CD14-positive monocyte (primary cell): ENCODE measurements at places on chromosomes 5 and 9.

GRCh38 chr5:65076251-65076869 lies 307.6 kb downstream of the CWC27 start:
- no peak for DNase-seq

GRCh38 chr9:129697656-129698253 lies 32.3 kb downstream of the PRRX2 start:
- no peak for DNase-seq

DNA sequence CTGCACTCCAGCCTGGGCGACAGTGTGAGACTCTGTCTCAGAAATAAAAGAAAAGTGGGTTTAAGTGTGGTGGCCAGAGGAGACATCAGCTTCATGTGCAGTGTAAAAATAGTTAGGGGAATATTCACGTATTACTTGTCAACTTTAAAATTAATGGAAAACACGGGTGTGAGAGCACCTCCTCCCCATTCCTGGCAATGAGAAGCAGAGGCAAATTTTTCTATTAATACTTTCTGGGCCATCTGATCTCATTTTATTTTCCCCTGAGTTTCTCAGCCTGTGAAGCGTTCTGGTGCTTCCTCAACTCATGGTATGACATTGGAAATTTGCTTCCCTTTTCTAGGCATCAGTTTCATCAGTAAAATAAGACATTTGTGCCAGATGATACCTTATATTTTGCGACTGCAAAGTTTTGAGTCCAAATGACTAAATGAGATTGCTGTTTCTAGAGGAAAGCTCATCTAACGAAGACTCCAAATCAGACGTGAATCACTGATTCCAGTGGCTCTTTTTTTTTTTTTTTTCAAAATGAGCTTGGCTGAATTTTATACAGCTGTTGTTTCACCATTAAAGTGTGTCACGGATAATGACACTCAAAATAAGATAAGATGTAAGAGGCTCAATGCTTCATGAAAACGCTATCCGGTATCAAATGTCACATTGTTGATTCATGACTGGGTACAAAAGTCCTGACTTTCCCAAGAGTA lies 104.6 kb downstream of the MSX2 start:
- DNase-seq, result no peak

DNA sequence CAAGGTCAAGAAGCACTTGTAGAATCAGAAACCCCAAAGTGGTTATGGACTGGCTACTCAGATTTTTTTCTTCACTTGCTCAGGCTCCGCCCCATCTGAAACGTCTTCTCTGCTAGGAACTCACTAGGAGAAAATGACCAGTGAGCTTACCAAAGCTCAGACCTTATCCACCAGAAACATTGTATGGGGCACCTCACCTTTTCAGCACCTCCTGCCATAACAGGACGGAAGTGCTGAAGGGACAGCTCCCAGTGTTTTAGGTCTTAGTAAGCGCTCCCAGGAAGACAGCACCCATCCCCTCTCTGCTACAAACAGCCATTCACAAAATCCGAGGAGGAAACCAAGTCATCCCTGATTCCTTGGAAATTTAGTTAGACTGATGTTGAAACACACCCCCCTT lies 1.2 kb upstream of the GABRA1 start:
- no peak for DNase-seq

GRCh38 chr5:9653811-9654210 lies 23.7 kb upstream of the TAS2R1 start:
- no peak for DNase-seq

DNA sequence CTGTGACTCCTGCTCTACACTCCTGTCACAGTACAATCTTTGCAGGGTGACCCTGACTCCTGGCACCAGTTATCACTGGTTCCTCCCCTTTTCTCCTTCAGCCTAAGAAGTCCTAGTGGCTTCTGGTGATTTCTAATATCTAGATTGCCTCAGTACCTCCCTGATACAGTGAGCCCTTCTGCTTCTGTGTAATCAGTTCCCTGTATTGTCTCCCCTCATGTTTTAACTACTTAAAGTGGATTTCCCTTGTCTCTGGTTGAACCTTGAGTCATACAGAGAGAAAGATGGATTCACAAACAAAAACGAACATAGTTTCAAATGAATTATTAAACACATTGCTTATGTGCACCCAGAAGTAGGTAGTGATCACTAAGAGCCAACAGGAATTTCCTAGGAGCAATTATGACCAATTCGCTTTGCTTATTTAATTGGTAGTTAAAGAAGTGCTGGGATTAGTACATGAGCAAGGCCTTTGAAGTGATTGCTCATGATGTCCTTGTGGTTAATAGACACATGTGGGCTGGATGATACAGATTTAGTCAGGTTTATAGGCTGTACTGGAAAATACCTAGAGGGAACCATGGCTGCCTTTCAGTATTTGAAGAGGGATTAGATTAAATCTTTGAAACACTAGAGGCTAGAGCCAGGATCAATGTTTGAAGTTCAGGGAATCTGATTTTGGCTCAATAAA lies 145.8 kb upstream of the MEF2C start:
- no peak for DNase-seq

DNA sequence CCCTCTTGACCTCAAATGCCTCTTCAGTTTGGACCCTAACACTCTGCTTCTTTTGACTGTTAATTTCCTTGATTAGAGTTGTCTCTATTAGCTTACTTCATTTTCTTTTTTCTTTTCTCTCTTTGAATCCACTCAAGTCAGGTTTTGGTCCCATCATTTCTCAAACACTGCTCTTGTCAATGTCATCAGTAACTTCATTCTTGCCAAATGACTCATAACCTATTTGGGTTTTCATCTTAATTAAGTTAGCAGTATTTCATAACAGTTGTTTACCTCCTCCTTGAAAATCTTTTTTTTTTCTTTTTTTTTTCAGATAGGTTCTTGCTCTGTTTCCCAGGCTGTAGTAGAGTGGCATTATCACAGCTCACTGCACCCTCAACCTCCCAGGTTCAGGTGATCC lies 119.6 kb downstream of the PARP8 start:
- no peak for DNase-seq
